ENCODE measurements at places on chromosomes 1 and 21.
A peak's percentile ranks its signal among the peaks of the same experiment; 100 is the strongest.

DNA sequence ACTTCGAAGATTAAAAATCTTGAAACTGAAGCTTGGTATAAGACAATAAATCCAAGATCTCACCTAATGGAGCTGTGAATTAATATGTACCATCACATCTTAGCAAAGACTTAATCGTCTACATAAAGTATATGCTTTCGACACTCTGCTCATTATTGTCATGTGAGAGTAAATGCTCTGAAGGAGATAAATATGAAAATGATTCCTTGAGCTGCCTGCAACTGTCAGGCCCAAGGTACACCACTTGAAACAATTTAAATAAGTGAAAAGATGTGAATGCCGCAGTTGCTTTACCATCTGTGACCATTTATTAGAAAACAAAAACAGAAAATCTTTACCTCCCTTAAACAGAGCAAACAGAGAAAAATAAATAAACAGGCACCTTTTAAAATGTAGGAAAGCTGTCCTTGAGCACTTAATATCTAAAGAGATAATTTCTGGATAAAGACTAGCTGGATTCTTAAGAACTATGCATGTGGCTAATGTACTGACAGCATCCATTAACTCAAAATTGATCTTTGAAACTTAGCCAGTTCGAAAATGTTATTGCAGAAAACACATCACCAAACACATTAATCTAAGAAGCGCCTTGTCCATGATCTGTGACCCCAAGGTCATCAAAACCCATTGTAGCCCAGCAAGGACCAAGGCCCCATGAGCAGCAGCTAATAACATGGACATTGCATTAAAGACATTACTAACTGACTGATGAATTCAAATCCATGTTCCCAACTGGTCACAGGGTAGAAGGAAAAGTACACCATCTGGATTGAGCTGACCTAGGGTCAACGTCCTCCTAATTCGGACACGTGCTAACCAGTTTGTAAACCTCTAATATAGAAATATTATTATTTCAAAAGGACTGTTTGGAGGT is 18.3 kb upstream of the KRTAP7-1 start:
- no peak for DNase-seq

DNA sequence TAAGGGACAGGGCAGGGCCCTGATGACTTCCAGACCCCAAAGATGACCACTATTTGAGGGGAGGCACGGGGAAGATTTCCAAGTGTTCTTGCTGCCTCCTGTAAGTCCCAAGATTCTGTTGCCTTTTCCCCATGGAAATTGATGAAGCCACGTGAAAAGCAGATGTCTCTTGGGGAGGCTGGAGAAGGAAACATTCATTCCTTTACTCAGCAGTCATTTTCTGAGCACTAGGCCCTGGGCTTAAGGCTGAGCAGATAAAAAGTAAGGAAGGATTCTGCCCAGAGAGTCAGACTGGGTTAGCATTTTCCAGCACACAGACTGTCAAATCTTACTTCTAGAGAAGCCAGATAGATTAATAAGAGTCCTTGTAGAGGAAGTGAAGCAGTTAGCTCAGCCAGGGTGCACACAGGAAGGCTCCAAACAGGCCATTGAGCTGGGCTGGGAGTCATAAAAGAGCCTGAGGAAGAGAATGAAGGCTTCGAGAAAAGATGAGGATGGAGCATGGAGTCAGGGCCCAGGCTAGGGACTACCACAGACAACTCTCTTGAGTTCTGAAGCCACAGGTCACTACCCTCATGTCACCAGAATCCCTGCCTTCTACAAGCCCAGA is 10.1 kb downstream of the EXTL1 start:
- no peak for DNase-seq

- DNase-seq, result peak; percentile 71
Observed at GRCh38 chr1:220882061-220882891, 3.0 kb downstream of the HLX start.

DNA sequence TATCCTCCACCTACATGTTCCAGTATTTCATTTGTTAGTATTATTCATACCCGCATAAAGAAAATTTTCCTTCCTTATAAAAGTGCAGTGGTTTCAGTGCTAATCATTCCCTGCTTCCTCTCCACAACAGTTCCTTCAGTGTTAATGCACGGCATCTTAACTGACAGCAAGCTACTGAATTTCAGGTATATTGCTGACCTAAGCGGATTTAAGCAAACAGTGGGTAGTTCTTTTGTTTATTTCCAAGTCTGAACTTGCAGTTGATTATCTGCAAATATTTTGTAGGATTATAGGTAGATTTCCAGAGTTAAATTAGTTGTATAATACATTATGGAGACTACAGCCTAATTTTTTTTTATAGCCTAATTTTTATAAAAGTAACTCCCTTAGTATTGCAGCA is 15.1 kb upstream of the DR1 start:
- DNase-seq, result no peak

DNA sequence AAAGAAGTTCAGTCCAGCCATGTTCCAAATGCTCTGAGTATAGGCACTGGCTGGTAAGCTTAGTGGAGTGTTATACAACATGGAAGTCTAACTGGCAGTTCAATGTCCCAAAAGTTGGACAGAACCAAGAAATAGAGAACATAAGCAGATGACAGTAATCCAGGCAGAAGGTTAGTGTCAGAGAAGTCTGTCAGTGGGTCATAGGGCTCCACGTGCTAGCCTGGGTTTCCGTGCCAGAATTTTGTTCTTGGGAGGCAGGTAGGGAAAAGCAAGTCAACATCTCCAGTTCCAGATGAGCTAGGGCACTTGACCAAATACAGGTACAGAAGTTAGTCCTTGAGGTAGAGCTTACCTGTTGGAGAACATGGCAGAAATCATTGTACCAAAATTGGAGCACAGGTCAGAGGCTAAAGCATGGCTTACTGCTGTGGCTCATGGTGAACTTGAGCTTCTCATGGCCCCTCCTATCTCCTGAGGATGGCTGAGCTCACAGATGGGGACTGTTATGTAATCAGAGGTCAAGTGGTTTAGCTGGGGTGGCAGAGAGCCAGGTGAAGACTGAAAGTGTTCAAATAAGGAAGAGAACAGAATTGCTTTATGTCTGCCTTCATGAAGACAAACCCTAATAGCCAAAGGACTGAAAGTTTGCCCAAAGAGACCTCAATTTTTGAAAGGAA is 170.8 kb downstream of the NFIA start:
- peak; percentile 88 for DNase-seq

- peak; percentile 54 for DNase-seq
Observed at GRCh38 chr1:206716870-206717673, 32.4 kb downstream of the MAPKAPK2 start.

GRCh38 chr1:95309031-95309471 is 75.0 kb downstream of the RWDD3 start:
- no peak for DNase-seq

DNA sequence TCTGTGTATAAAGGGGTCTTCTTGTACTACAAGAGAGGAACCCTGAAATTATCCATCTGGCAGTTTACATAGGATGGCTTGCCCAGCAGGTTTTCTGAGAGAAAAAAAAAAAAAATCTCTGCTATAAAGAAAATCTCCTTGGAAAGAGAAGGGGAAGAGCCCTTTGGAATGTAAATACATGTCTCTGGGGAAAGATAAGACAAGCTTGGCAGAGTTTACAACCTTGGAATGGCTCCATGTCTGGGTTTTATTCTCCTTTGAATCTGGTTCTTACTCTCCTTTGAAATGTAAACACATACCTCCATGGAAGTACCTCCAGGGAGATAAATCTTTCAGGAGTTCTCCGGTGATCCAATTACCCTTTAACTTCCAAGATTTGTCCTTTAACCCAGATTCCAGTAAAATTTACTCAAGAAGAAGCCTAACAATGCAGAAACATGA is 45.1 kb upstream of the DNAH14 start:
- no peak for DNase-seq

DNA sequence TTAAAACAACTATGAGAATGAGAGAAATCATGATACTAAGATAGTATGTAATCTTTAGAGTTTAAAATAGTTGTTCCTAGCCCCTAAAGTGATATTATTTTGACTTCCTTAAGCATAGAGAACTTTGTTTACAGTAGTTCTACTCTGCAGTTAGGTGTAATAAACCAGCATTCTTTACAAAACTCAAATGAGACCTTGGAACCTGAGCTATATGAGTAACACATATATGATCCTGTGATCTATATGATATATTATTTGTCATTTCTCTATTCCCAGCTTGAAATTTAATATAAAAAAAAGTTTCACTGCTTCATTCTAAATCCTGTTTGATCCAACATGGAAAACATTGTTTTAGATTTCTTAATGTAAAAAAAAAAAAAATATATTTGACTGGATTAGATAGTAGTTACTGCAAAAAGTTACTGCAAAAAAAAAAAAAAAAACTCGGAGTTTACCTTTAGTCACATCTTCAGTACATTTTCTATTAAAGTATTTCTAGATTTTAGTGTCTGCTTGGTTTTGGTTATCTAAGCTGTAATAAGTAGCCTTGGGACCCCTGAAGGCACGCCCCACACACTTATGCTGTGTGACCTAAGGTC is 463.8 kb downstream of the USP25 start:
- DNase-seq, result no peak

- peak; percentile 82 for DNase-seq
Observed at GRCh38 chr1:16014509-16015482, 3.0 kb downstream of the HSPB7 start.

DNA sequence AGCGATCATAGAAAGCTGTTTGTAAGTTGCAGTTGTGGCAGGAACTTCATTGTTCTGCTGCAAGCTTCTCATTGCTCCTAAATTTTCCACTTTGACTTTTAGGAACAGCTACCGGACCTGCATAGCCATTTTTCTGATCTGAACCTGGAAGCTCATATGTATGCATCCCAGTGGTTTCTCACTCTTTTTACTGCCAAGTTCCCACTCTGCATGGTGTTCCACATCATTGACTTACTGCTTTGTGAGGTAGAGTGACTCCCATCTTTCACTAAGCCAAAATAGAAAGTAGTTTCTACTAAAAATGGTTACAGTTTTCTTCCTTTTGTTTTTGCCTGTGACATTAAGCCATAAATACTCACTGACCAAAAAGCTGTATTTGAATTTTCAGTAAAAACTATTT is 254.2 kb downstream of the GPR52 start:
- no peak for DNase-seq

GRCh38 chr1:1069711-1070676 is 4.1 kb downstream of the RNF223 start:
- no peak for DNase-seq

GRCh38 chr1:71831646-71832045 is 450.7 kb downstream of the NEGR1 start:
- DNase-seq, result no peak

- DNase-seq, result no peak
Observed at GRCh38 chr1:116915086-116915661, 5.5 kb downstream of the PTGFRN start.

GRCh38 chr1:75937034-75937433 is 4.8 kb upstream of the ASB17 start:
- DNase-seq, result no peak

DNA sequence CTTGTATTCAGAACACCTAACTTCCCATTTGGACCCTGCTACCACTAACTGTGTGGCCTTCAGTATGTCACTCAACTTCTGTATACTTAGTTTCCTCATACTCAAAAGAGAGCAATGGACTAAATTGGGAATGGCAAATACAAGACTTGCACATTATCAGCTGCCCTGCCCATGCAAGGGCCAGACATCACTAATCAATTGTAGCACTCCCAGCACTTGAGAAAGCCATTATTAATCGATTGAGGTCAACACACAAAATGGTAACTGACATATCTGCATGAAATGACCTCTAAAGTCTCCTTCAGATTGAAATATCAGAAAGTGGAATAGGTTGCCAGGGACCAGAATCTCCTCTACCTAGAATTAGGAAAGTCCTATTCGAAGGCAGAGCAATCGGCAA is 59.2 kb downstream of the MT1HL1 start:
- no peak for DNase-seq

DNA sequence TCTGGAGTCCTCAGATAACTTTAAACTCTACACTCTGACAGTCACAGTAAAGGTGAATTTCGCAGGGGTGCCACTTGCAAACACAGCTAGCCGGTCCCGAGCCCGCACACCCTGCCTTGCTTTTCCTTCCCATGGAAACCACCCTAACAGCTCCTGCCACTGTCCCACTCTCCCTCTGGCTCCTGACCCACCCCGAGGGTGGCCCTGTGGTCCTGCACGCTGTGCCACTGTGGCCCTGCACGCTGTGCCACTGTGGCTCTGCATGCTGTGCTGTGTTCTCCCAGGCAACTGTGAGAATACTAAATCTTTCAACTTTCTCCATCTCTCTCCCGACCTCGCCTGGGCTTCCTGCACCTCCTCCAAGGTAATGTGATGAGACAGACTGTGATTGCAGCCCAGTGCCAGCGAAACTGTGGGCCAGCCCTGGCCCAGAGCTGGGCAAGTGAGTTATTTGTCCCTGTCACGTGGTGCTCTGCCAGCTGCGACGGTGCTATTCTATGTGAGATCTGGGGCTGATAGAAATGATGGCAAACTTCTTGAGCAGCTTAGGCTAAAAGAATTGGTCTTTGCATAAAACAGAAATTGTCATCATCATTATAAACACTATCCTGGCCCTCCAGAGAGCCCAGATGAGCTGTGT is 63.4 kb upstream of the TARBP1 start:
- no peak for DNase-seq

DNA sequence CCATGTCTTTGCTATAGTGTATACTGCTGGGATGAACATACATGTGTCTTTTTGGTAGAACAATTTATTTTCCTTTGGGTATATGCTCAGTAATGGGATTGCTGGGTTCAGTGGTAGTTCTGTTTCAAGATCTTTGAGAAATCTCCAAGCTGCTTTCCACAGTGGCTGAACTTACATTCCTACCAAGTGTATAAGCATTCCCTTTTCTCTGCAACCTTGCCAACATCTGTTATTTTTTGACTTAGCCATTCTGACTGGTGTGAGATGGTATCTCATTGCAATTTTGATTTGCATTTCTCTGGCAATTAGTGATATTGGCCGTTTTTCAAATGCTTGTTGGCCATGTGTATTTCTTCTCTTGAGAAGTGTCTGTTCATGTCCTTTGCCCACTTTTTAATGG is 37.5 kb upstream of the ANGPTL1 start:
- DNase-seq, result no peak

DNA sequence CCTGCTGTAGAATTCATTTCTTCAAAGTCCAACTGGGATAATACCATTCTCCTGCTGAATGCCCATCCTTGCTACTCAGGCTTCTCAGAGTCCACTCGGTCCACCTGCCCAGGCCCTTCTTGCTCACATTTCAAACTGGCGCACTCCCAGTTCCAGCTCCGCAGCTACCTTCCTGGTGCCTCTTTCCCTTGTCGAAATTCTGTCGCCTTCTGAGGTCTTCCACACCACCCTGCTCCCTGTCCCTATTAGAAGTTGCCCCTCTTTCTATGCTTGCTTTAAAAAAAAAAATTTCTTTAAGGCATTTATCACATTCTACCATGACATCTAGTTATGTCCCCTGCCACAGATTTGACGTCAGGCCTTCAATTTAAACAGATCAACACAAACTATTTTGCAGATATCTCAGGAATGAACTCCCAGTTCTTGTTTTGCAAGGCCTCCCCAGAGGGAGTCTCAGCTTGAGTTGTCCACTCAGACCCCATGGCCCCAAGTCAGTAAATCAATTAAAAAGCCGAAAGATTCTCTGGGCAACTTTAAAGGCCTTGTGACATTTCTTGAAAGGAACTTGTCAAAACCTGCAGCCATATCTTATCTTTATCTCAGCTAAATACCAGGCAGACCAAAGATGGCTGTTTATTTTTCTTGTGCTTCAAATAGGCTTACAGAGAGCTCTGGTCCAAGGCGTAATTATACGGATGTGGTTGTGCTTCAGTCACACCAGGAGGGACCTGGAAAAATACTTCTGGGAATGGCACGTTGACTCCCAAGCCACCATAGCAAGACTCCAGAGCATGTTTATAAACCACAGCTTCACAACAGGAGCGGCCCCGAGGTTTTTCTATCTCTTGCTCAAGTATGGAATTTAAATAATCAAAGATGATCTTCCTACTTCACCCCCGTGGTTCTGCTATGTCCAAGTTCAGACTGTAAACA is 2.2 kb downstream of the FAM89A start:
- no peak for DNase-seq

GRCh38 chr1:154770897-154771594 is 99.0 kb downstream of the KCNN3 start:
- DNase-seq, result peak; percentile 14
